ENCODE measurements at places on chromosomes 7 and 10. TPM values are rescaled to one million over a fixed set of nuclear protein-coding genes. Genes with fewer than 3 reads are reported as not detected.

Gene VIPR2
- 4.7 TPM for total RNA-seq

Gene COX15
- 27.9 TPM for total RNA-seq

Gene NPTX2
- not detected for total RNA-seq

Gene TET1
- total RNA-seq, result 4.5 TPM

Gene SHTN1
- total RNA-seq, result 1.4 TPM

Gene FAM20C
- 8.6 TPM for total RNA-seq

Gene PIK3CG
- 83.3 TPM for total RNA-seq
